ENCODE measurements at places on chromosomes 6 and 20.

DNA sequence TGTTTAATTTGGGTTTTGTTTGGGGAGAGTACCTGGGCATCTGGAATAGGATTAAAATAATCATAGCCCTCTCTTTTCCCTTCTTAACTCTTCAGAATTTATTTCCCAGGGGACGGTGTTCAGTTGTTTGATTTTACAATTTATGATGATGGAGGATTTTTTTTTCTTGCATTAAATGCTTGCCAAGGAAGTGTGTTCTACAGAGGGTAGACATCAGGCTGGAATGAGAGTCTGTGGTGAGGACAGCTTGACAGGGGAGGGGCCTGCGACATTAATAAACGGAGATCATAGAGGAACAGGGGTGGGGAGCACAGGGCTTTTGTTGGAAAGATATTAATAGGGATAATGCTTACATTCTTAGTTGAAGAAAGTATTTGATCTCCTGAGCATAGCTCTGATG, 297.5 kb downstream of the CLIC5 start:
- DNase-seq: no peak

- no peak for DNase-seq
Measured at GRCh38 chr6:105227295-105227767, 47.5 kb upstream of the POPDC3 start.

- DNase-seq: peak; percentile 69
Measured at GRCh38 chr20:31861135-31861384, 9.3 kb downstream of the DUSP15 start.

DNA sequence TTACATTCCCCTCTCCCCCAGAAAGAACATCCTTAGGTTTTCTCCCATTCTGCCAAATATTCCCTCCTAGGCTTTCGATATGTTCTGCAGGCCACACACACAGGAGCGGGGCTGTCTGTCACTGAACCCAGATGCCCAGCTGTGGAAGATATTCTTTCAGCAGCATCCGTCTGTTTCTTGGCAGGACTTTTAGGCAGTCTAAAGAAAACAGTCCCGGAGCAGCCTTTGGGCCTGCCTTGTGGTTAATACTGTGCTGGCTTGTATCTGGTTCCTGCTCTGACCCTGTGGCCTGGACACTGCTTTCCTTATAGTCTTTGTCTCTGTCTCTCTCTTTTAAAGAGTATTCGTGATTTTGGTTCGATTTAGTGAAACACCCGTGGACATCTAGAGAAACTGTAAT, 94.6 kb upstream of the SUPT3H start:
- DNase-seq: no peak

GRCh38 chr20:35788796-35789195, 17.0 kb downstream of the PHF20 start:
- no peak for DNase-seq

- no peak for DNase-seq
Measured at GRCh38 chr6:65229825-65230224, 477.2 kb downstream of the EYS start.

Measured in HuH-7.5 (cell line).